Progenitor cell of endocrine pancreas (in vitro differentiated cells): ENCODE measurements at places on chromosomes 11 and 22.

GRCh38 chr11:120186774-120187591 lies 23.8 kb upstream of the OAF start:
- no peak for DNase-seq

DNA sequence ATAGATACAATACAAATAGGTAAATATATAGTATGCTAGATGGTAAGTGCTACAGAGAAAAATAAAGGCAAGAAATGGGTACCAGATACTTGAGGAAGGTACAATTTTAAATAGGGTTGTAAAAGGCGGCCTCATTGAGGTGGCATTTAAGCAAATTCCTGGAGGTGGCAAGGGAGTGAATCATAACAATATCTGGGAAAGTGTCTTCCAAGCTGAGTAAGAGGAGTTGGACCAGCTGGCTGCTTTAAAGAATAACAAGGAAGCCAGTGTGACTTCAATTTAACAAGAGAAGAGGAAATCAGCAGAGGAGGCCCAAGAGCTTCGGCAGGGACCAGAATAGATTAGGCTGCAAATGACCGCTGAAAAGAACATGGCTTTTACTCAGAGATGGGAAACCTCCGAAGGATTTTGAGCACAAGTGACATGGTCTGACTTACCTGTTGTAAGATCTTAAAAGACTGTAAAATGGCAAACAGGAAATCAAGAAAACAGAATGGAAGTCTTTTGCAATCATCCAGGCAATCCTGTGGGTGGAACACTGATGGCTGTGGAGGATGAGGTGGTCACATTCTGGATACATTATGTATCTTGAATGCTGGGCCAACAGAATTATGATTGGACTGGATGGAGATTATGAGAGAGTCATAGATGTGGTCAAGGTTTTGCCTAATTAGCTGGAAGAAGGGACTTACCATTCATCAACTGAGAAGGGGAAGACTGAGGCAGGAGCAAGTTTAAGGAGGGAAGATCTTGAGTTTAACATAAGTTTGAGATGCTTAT lies 77.2 kb downstream of the RDX start:
- no peak for DNase-seq

GRCh38 chr22:48089601-48090331 lies 1327.3 kb downstream of the TBC1D22A start:
- DNase-seq = no peak

- no peak for DNase-seq
Measured at GRCh38 chr11:1307163-1307870, 2.1 kb downstream of the TOLLIP start.

- no peak for DNase-seq
Measured at GRCh38 chr11:87803748-87804147, 371.5 kb downstream of the RAB38 start.

DNA sequence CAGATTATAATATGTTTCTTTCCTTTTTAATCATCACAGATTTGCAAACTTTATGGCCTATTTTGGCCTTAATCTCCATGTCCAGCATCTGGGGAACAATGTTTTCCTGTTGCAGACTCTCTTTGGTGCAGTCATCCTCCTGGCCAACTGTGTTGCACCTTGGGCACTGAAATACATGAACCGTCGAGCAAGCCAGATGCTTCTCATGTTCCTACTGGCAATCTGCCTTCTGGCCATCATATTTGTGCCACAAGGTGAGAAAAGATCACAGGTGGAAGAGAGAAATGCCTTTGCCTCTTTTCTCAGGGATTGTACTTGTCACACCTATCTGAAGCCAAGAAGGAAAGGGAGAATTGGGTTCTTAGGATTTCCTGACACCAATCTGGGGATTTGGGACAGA lies 36.9 kb downstream of the SLC22A9 start:
- no peak for DNase-seq

DNA sequence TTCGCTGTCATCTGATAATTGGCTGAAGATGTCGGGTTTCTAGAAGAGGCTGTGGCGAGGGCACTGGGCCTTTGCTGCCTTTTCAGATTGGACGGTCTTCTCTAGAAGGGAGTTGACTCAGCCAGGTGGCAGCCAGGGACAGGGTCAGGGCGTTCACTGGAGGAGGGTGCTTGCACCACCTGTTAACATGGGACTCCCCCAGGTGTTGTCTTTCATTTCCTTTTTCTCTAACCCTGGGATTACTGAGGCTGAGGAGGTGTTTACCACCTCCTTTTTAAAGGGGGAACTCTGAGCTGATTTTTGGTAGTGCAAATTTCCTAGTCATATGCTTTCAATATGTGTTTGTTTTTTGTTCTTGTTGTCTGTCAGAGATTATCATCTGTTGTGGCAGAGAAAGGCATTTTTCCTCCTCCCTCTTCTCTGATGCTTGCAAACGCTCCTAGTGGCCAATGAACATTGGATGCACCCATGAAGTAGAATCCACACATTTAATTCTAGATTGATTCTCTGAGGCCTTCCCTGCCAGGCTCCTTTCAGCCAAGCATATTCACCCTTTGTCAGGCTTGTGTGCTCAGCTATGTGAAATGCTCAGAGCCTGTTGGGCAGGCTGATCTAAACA lies 54.1 kb downstream of the LDLRAD3 start:
- DNase-seq = no peak

DNA sequence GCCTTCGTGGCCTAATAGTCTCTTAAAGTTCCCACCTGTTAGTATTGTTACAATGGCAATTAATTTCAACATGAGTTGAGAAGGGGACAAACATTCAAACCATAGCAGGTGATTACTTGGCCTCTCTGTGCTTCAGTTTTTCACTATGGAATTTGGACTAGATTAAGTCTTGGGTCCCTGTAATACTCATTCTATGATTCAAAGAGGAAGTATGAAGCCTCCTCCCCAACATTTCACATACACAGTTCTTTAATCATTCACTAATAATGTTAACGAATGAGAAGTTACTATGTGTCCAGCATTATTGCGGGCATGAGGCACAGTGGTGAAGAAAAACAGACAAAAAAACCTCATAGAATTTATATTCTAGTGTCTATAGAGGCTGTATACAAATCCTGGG lies 19.9 kb upstream of the USP47 start:
- DNase-seq = no peak

DNA sequence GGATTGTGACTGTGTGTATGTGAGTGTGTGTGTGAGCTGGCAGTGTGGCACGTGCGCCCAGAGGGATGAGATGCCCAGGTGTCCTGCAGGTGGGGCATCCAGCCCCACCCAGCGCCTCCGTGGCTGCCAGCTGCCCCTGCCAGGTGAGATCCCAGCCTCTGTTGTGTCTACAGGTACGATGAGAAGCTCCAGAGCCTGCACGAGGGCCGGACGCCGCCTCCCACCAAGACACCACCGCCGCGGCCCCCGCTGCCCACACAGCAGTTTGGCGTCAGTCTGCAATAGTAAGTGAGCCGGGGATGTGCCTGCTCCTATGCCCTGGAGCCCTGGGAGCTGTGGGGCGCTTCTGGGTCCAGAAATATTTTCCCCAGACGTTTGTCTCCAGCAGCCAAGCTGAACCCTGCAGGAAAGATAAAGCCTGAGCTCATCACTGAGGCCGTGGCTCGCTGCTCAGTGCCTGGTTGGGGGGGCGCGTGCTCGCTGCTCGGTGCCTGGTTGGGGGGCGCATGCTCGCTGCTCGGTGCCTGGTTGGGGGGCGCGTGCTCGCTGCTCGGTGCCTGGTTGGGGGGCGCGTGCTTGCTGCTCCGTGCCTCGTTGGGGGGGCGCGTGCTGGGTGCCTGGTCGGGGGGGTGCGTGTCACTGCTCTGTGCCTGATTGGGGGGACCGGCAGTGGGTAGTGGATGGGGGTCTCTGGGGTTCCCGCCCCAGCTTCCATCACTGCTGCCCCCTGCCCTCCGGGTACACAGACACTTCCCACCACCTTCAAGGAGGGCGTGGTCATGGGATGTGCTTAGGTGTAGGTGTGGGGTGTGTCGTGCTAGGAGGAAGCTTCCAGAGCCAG lies 73.2 kb downstream of the ARHGAP8 start:
- no peak for DNase-seq

DNA sequence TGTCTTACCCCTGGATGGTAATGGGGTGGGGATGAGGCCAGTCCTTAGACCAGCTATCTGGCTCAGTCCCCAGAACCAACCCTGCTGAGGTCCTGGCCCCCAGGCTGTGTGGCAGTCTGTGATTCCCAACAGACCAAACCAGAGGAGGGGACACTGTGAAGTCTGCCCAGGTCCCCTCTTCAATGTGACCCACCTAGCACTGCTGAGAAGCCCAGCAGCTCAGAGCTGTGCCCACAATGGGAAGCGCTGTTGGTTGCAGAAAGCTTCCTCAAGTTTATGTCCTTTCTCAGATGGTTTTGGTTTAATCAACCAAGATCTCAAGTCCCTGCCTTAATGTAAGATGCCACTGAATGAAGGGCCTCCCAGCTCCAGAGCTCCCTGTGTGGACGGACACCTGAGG lies 114.7 kb upstream of the IGLL5 start:
- no peak for DNase-seq

- no peak for DNase-seq
Measured at GRCh38 chr22:32836280-32837123, 35.0 kb downstream of the TIMP3 start.

DNA sequence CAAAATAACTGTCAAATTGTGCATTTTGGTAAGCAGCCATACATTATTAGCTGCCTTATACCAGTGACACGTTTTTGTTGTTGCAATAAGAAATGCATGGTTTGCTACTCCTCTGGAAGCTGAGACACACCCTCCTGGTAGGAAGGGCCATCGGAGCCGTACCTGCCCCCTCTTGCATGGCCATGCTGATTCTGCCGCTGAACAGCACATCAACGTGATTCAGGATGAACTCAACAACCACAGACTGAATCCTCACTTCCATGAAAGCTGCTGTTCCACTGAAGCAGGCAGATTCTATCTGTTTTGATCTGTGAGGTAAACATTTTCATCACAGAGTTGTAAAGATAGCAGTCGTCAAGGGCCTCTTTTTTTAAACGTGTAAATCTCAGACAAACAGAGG lies 38.6 kb upstream of the TP53AIP1 start:
- no peak for DNase-seq

DNA sequence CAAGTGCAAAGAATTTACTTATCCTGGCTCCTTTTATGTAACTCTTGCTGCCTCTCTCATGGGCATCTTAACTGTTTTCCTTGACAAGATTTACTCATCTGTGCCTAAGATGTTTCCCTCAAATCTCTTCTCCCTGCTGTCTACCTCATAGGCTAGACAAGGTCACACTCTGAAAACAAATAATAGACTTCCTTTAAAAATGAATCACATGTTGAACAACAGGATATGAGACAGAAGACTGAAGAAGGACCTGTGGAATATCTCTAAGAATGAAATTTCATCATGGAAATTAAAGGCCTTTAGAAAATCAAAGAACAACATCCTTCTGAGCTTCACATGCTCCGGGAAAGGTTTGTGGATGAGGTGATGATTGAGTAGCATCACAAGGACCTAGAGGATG lies 6.0 kb upstream of the SCGB2A2 start:
- no peak for DNase-seq

GRCh38 chr11:106463796-106464201 lies 386.3 kb downstream of the AASDHPPT start:
- no peak for DNase-seq

DNA sequence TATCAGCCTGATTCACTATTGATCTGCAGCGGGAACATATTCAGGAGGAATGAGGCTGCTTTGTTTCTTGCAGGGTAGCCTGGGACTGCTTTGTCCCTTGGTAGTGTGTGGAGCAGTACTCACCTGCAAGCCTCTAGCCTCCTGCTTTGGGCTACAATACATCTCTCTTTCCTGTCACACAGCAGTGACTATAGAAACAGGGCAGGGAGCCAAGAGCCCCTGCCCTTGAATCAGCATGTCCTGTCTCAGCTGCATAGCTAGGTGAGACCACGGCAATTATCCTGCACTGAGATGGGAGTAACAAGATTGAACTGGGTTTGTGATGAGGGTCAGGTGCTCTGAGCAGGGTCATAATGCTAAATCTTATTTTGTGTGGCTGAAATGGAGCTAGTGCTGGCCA lies 191.9 kb downstream of the NELL1 start:
- no peak for DNase-seq

GRCh38 chr11:123472236-123472935 lies 42.3 kb downstream of the GRAMD1B start:
- no peak for DNase-seq

DNA sequence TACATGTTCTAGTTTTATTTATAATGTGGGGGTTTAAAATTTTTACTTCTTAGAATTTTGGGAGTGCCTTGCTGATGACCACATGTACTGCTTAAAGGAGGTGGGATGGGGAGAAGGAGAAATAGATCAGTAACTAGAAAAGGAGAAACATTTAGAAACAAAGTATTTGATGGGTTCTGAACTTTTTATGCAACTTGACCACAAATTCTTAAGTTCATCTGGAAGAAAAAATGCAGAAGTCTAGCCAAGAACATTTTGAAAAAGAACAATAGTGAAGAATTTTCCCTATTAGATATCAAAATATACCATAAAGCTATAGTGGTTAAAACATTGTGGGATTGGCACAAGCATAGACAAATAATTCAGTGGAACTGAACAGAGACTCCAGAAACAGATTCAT lies 73.3 kb upstream of the AMPD3 start:
- no peak for DNase-seq

GRCh38 chr11:94895971-94896370 lies 77.4 kb downstream of the CWC15 start:
- no peak for DNase-seq

- DNase-seq = no peak
Measured at GRCh38 chr11:33325451-33325850, 68.3 kb downstream of the HIPK3 start.

GRCh38 chr22:24434471-24435322 lies 7.3 kb downstream of the ADORA2A start:
- DNase-seq = no peak

DNA sequence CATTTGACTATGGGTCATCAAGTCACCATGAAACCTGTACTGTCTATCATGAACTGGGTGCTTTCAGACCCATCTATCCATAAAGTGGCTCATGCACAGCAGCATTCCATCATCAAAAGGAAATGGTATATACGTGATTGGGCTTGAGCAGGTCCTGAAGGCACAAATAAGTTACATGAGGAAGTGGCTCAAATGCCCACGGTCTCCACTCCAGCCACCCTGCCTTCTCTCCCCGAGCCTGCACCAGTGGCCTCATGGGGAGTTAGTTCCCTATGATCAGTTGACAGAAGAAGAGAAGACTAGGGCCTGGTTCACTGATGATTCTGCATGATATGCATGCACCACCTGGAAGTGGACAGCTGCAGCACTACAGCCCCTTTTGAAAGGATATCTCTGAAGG lies 312.5 kb downstream of the TENM4 start:
- no peak for DNase-seq

DNA sequence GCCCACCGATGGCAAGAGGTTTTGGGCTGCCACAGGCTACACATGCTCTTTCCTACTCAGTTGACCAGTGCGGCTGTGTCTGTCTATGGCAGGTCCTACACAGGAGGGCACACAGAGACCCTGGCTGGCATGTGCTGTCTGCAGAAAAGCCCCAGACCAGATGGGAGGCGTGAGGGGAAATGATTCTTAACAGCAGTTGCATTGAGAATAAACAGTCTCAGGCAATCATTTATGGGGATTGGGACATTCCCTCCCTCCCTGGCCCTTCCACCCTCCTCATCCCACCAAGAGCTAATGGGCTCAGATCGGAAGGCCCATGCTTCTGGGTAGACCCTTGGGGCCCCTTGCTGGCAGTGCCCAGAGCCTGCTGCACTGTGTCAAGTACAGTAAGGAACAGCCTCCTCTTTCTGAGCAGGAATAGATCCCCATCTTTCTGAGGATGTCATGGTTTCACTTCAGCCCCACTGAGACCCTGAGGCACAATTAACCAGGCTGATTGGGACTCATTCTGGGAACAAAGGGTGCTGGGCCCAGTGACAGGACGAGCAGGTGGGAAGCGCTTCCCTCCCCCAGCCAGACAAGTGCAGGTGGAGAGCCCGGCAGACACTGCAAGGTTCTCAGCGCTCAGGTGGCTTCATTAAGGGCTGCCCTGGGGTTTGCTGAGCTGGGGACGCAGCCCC lies 28.3 kb downstream of the TSPAN18 start:
- no peak for DNase-seq
